ENCODE measurements at places on chromosomes 5 and 9.

GRCh38 chr9:115855458-115856133 is 298.0 kb upstream of the PAPPA start:
- no peak for DNase-seq

DNA sequence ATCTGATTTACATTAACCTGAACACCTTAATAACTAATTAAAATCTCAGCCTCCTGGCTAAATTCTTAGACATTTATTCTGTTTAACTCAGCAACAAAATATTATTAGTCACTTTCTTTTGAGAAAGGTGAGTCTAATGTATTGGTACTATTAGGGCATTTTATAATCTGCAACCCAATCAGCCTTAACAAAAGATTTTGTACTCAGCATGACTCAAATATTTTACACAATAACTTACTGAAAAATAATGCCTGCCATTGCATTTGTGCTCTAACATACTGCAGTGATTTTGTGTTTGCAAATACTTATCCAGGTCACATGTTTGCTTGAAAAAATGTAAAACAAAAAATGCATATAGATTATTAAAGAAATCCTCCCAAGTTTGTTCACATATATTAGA is 1129.9 kb downstream of the TAF11L14 start:
- no peak for DNase-seq

DNA sequence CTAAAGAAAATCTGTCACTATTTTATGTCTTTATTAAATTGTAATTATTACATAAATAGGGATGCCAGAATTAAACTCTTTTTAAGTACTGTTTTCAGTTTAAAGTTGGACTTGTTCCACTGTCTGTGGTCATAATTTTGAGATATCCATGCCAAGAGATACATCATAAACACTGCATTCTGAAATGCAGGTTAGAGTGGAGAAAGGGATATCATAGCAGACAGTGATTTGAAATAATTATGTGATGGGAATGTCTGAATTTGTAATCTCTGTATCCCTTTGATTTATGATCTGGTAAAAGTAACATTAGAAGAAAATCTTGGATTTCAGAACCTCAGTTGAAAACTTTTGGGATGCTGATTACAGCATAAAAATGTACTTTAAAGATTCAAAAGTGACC is 222.1 kb downstream of the GOLPH3 start:
- no peak for DNase-seq

DNA sequence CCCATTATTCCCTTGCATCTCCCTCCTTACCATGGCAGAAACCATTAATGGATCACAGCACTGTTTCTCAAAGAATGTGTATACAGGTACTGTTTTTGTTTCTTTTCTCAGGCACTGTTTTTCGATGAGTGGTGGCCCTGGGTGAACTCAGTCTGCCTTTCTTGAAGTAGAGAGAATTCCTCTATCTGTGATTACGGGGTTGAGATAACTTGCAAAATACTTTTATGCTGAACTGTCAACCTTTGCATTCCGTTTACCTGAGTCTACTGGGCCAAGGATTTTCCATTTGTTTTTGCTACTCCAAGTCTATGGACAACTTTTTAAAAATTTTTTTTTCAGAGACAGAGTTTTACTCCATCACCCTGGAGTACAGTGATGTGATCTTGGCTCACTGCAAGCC is 82.7 kb upstream of the CLINT1 start:
- no peak for DNase-seq

- no peak for DNase-seq
Measured at GRCh38 chr5:180394031-180394636, 41.0 kb upstream of the GFPT2 start.

GRCh38 chr9:110217656-110218099 is 9.7 kb upstream of the C9orf152 start:
- peak; percentile 72 for DNase-seq

- DNase-seq = no peak
Measured at GRCh38 chr5:34740389-34740806, 84.3 kb downstream of the RAI14 start.
